Naive thymus-derived CD8-positive, alpha-beta T cell (primary cell): ENCODE measurements at places on chromosomes 12 and 14.

DNA sequence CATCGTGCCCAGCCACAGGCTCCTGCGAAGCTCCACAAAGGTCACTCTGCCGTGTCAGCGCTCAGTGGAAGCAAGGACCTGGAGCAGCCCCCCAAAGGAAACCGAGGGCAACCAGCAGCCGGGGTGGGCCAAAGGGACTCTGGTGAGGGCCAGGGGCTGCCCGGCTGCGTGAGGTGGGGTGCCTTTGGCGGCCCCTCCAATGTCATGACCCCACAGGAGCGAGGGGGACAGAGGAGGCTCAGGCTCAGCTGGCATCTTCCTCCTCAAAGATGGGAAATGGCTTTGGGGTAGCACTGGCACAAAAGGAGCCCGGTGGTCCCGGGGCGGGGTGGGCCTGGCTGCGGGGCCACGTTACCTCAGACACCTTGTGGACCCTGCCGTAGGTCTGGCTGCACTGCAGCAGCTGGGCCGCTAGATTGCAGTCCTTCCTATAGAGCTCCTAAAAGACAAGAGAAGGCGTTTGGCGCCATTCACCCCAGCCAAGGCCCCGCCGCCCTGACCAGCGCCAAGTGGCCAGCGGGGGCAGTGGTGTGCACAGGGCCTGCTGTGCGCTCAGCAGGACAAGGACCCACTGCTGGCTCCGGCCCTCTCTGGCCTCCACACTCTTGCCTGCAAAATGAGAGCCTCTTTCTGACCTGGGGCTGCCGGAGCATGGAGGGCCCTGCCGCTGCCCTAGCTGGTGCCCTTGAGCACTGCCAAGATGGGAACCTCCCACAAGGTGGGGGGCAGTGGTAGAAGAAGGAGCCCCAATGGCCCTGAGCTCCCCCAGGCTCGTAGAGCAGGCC lies 46.9 kb downstream of the BEGAIN start:
- DNase-seq: no peak

DNA sequence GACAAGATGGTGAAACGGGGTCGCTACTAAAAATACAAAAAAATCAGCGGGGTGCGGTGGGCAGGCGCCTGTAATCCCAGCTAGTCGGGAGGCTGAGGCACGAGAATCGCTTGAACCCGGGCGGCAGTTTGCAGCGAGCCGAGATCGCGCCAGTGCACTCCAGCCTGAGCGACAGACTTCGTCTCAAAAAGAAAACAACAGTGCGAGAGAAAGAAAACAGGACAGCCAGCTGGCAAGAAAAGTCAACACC lies 633 bp upstream of the RNU4-2 start:
- no peak for DNase-seq

GRCh38 chr12:108218921-108219320 lies 89.8 kb downstream of the WSCD2 start:
- DNase-seq: no peak

DNA sequence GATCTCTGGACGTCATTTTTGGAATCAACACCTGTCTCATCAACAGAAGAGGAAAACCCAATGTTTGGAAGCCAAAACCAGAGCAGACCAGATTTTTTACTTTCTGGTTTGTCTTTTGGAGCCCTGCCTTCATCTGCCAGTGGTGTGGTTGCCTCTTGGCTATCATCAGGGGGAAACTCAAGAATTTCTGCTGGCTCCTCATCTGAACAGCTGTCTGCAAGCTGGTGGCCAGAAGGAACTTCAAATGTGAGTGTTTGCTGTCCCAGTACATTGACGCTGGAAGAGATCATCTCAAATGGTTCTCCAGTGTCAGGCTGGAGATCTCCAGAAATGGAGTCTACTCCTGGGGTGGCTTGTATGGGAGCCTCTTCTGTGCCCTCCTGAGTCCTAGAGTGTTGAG lies 13.8 kb downstream of the PLD4 start:
- no peak for DNase-seq

DNA sequence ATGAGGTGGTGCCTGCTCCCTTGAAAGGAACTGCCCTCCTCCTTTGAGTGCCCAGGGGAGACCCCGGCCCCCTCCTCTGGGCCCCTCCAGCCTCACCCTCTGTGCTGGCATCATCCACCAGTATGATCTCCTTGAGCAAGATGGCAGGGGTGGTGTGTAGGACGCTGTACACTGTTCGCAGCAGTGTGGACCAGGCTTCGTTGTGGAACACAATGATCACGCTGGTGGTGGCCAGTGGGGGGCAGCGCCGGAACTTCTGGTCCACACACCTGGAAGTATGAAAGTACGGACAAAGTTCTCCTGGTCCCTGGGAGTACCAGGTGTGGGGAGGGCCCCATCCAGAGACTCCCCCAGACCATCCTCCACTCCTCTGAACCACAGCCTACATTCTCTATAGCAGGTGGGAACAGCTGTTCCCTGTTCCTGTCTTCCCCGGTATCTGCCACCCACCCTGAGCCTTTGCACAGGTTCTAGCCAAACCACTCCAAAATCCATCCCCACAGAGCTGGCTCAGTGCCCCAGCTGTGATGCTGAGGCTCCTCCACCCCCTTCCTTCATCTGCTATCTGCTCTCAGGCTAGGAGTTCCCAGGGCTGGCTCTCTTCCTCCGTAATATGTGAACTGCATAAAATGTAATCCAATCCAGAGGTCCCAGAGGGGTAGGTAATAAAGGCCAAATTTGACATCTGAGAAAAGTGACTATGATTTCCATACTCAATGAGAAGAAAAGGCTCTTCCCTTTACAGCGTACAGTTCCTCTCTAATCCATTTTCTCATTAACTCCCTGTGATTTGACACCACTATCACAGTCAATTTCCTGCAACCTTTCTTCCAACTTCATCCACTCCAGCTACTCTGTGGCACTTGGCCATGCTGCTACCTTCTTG lies 13.9 kb downstream of the GALNT6 start:
- DNase-seq: no peak

GRCh38 chr14:97456958-97457357 lies 659.8 kb downstream of the VRK1 start:
- no peak for DNase-seq

DNA sequence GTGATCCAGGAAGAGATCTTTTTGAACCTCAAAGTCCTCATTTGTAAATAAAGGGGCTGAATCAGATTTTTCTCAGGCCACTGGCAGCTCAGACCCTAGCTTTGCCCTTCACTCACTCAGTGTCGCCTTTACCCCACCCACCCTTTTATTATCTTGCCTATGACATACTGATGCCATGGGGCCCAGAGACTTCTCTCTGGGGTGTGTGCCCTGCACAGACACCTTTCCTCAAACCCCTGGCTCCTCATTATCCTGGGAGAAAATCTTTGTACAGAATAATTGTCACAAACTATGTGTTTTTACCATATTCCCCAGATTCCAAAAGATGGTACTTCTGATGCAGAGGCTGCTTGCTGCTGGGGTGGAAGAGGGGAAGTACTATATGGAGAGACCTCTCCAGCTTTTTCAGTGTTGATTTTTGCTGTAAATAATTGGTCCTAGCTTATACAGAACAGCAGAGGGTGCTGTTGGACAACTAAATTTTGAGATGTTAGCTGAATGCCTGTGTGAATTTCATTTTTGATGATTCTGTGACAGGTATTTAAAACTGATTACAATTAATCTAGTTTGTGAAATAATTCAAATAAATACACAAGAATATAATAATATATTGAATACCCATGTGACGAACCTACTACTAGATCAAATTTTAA lies 53.9 kb upstream of the DCD start:
- no peak for DNase-seq

GRCh38 chr14:64711039-64711438 lies 6.8 kb downstream of the PLEKHG3 start:
- no peak for DNase-seq

GRCh38 chr14:96631030-96631429 lies 128.8 kb downstream of the PAPOLA start:
- no peak for DNase-seq

DNA sequence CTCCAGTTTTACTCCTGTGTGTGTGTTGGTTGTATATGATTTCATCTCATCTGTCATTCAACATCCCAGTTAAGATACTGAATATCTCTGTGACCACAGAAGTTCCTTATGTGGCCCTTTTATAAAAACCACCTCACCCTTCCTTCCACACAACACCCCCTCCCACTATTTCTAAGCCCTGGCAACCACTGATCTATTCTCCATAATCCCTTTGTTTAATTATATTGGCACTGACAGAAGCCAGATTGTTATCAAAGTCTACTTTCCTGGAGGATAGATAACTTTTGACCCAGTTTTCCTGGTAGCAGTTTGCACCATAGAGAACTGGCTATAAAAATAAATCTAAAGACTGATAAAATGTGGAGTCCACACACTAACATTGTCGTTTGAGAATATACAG lies 902.8 kb downstream of the SLC16A7 start:
- DNase-seq: no peak

- DNase-seq: no peak
Observed at GRCh38 chr14:89294060-89294459, 123.0 kb downstream of the FOXN3 start.

GRCh38 chr14:51442513-51443175 lies 202.6 kb downstream of the TMX1 start:
- no peak for DNase-seq

GRCh38 chr12:77189458-77189857 lies 124.1 kb upstream of the E2F7 start:
- no peak for DNase-seq

DNA sequence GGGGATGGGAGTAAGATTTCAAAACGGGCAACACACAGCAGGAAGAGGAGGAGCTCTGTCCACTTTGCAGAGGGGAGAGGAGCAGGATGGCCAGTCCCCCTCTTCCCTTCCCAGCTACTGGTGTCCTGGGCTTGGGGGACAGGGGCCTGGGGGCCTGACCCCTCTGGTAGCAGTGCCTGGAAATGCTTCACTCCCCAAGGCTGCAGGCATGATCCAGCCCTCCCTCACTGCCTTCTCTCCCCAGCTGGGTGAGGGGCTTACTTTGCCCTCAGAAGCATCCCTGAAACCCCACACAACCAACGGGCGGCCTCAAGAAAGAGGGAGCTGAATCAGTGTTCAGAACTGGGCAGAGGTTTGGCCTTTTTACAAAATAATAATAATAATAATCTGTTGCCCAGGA lies 279.5 kb downstream of the DPF3 start:
- DNase-seq: no peak

DNA sequence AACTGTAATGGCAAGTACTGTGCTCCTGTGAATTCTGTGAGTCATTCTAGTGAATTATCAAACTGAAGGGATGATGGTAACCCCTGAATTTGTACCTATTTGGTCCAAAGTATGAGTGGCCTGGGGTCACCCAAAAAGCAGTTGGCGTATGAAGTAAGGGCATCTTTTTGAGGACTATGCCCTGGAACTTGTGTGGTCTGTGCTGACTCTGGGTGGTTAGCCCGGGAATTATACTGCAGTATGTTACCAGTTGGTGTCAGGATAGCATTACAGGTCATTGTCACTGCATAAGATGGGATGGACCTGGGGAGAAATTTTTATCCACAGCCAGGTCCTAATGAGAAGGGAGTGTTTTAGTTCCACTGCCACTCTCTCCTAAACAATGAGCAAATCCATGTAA lies 174.7 kb downstream of the SSPN start:
- DNase-seq: no peak

DNA sequence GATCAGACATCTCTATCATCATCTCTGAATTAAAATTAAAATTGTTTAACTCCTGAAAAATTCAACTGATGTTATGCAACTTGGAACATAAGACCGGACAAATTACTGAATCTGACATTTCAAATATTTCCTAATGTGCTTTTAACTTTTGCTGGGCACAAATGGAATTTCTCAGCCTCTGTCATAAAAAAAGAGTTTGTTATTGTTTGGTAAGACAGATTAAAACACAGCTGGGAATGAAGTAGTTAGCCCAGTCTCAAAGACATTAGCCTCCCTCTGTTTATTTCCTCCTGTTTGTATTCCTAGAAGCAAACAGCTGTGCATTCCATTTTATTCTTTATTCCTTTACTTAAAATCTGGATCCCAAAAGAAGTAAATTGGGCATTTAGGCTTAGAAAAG lies 29.4 kb downstream of the PLEKHA5 start:
- DNase-seq: no peak

DNA sequence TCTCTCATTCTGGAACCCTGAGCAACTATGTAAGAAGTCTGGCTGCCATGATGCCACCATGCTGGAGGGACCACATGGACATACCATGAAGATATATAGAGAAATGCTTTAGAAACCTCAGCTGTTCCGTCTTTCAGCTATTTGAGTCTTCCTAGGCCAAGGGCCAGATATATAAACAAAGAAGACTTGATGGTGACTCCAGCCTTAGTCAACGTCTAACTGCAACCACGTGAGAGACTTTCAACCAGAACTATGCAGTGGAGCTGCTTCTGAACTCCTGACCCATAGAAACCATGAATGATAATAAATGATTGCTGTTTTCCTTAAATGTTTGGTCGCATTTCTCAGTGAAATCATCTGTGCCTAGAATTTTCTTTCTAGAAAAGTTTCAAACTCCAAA lies 20.0 kb upstream of the KITLG start:
- DNase-seq: no peak

GRCh38 chr14:99286761-99287160 lies 14.8 kb upstream of the BCL11B start:
- DNase-seq: no peak

- no peak for DNase-seq
Observed at GRCh38 chr14:48586099-48586498, 910.7 kb upstream of the MDGA2 start.

DNA sequence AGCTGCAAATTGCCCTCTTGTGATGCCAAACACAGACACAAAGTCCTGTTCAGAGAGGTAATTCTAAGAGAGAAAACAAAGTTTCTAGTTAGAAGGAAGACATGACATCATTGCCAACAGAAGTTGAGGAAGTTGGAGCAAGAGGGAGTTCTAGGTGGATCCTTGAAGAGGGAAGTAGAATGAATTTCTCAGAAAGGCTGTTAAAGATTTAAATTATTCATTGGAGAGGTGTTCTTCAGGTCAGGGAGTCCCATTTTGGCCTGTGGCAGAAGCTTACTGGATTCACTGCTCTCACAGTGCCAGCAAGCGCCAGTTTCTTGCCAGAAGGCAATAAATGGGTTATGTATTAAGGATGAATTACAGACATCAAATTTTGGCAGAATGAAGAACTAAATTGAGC lies 15.3 kb downstream of the TSFM start:
- no peak for DNase-seq

- DNase-seq: no peak
Observed at GRCh38 chr12:52690351-52691075, 10.3 kb upstream of the KRT1 start.

- DNase-seq: no peak
Observed at GRCh38 chr14:93114713-93115068, 1.0 kb downstream of the ITPK1 start.
